ENCODE measurements at places on chromosomes 5 and 9.

- no peak for DNase-seq
These were observed 91.1 kb upstream of the TLE4 start for GRCh38 chr9:79480639-79481038.

- DNase-seq: no peak
These were observed 98.7 kb downstream of the RAPGEF6 start for GRCh38 chr5:131536211-131536826.

- DNase-seq: no peak
These were observed 24.9 kb downstream of the TENT2 start for GRCh38 chr5:79636981-79637733.

GRCh38 chr5:177362610-177363507 lies 5.1 kb downstream of the RGS14 start:
- peak; percentile 73 for DNase-seq

- no peak for DNase-seq
These were observed 23.8 kb downstream of the C9 start for GRCh38 chr5:39340506-39340905.

GRCh38 chr9:84397822-84398221 lies 57.3 kb upstream of the SLC28A3 start:
- DNase-seq: no peak

- no peak for DNase-seq
These were observed 294.5 kb upstream of the IRX4 start for GRCh38 chr5:2177244-2177643.

GRCh38 chr9:80094176-80094771 lies 522.5 kb downstream of the TLE4 start:
- DNase-seq: no peak

DNA sequence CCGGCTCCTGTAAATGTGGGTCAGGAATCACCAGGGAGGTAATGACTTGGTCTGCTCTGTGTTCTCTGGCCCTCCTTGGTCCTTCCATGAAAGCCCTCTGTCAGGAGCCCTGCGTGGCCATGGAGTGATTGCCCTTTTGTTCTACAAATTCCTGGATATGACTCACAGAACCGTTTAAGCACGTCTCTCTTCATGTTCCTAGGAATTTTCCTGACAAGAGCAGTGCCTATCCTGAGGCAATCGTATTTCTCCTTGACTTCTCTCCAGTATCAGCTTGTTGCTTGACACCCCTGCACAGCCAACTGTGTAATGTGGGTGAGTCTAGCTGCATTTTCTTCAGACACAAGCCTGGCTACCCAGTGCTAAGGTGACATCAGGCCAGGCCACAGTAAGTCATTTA lies 274.3 kb upstream of the ZNF462 start:
- DNase-seq: no peak

GRCh38 chr9:69677931-69678330 lies 5.8 kb upstream of the APBA1 start:
- no peak for DNase-seq

DNA sequence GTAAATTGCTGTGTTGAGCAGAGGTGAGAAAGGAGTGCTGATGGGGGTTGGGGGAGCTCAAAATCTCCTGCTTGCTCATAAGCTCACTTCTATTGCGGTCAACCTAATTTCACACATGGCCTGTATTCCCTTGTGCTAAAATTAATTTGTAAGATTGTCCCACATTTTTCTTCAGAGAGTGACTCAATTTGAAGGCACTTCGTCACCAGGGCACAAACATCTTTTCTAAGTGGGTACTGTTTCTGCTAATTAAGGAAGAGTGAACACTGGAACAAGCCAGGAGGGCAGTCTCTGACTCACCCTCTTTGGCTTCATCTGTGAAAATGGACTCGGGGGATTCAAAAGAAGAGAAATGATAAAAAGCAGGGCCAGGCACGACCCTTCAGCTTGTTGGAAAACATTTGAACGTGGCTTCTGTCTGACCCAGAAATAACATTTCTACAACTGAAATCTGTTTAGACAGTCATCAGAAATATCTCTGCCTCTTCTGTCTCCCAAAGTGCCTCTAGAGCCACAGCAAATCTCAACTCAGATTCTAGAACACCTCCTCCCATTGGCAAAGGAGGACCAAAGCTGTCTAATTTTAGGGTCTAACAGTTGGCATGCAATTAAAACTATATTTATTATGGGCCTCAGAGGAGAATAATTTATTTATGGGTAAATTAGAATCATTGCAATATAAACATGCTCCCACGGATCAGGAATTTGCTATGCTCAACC lies 49.8 kb downstream of the FEM1C start:
- DNase-seq: no peak

GRCh38 chr5:53170746-53171349 lies 61.3 kb upstream of the MOCS2 start:
- peak; percentile 22 for DNase-seq

DNA sequence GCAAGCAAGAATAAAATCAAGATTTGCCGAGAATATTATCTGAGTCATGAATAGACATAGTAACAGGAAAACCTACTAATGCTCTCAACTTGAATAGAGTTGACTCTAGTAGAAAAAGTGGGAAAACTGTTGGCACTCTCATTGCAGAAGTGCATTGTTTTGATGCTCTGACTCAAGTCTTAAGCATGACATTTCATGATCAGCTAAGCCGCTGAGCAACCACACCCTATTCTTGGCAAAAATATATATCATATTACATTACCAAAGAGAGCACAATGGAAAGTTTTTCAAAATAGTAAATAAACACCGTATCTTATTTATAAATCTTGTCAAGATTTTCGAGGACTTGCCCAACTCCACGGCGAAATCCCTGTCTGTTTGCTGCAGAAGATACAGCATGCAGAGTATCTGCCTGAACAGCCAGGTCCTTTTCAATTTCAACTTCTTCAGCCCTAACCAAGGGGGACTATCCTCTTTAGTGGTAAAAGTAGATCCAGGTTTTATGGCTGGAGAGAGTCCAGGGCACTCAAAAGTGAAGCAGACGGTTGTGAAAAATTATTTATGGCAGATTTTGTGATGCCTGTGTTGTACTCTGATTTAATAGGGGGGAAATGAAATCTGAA lies 13.9 kb upstream of the ADAMTSL1 start:
- no peak for DNase-seq

DNA sequence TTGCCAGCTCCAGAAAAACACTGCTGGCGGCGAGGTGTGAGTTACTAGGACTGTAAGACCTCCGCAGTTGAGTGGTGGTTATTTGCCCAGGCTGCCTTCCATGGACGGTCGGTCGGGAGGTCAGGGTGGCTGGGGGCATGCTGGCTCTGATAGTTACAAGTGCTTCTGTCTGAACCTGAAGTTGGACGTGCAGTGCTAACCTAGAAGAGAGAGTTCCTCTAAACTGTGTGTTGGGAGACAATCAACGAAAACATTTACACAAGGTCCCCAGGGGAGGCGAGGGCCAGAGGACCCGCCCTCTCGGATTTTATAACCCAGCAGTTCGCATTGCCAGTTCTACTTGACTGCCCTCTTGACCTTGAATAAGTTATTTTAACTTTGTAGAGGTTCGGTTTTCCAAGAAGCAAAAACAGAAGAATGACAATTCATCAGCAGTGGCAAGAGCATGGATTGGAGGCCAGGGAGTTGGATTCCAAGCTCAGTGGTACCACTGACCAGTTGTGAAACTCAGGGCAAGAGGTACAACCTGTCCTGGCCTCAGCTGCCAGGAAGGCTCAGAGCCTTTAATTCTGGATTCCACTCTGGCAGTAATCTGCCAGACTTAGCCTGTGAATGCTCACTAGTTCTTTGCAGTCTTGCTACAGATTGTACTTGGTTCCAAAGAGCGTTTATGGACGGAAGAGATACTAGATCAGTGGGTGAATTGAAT lies 28.7 kb upstream of the PDE8B start:
- DNase-seq: no peak

GRCh38 chr5:154593071-154593470 lies 115.0 kb upstream of the HAND1 start:
- no peak for DNase-seq

- no peak for DNase-seq
These were observed 125.5 kb upstream of the RAI14 start for GRCh38 chr5:34530637-34531036.

- no peak for DNase-seq
These were observed 75.7 kb downstream of the NR6A1 start for GRCh38 chr9:124695280-124695890.

DNA sequence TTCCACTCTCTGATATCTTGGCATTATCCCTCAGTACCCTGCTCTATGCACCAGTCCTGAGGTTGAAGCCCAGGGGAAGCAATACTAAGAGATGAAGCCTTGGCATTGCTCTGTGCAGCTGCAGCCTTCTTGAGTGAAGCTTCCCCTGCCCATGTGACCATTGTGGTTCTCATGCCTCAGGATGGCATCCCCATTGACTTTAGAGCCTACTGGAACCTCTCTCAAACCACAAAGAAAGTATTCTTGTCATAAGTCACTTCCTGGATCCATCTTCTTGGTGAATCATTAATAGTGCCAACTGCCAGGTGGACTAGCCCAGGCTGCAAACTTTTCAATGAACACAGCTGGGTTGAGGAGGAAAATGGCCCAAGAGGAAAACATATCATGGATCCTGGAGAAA lies 283.9 kb upstream of the RFX3 start:
- no peak for DNase-seq

- DNase-seq: no peak
These were observed 9.8 kb upstream of the GPRIN1 start for GRCh38 chr5:176619569-176620332.

GRCh38 chr5:155926031-155926430 lies 400.9 kb upstream of the SGCD start:
- no peak for DNase-seq

DNA sequence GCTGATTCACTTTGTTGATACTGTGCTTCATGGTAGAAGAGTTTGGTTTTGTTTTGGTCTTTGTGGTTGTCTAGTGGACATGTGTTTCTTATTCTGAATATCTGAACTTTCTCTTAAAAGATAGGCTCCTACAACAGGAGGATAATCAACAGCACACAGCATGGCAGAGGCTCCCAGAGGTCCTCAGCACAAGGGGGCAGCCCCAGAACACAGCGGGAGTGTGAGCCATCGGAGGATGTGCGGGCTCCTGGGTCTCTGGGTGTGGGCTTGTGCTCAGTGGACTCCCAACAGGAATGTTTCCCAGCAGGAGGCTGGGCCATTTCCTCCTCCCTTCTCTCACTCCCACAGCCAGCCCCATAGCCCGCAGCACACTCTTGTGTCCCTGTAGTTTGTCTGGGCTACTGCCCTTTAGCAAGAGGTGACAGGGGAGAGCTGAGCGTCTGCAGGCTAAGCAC lies 164.3 kb upstream of the OTULINL start:
- DNase-seq: no peak

- DNase-seq: peak; percentile 46
These were observed 49.3 kb upstream of the ZNF366 start for GRCh38 chr5:72556351-72557166.

- no peak for DNase-seq
These were observed 30.4 kb downstream of the RNF145 start for GRCh38 chr5:159178978-159179377.

DNA sequence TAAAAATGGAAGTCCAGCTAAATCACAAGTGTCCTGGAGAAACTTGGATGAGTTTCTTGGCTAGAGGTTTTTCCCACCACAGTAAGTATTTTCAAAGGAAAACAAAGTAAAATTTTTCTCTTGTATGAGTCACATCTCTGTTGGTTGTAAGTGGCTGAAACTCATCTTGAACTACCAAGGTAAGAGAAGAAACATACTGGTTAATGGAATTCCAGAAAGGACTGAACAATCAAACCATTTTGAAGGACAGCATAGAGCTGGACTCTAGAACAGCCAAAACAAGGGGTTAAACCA lies 102.8 kb upstream of the CDKN2B start:
- no peak for DNase-seq

DNA sequence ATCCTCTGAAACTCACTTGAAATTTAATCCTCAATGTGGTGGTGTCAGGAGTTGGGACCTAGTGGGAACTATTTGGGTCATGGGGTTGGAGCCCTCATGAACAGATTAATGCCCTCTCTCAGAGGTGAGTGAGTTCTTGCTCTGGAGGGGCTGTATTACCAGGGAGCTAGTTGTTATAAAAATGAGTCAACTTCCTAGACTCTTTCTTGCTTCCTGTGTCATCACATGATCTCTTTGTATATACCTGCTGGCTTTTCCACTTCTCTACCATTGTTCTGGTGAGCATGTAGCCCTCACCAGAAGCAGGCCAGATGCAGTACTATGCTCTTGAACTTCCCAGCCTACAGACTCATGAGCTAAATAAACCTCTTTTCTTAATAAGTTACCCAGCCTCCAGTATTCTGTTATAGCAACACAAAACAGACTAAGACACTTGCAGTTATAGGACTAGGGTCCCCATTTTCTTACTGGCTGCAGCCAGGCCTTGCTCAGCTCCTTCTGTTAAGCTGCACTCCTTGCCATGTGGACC lies 127.5 kb downstream of the SUSD1 start:
- DNase-seq: no peak
